ENCODE measurements at places on chromosomes 2 and 18.
A peak's percentile ranks its signal among the peaks of the same experiment; 100 is the strongest.

GRCh38 chr2:107062173-107062572 lies 176.2 kb upstream of the ST6GAL2 start:
- DNase-seq, result no peak

GRCh38 chr2:37349231-37349860 lies 4.9 kb downstream of the QPCT start:
- DNase-seq, result peak; percentile 15

DNA sequence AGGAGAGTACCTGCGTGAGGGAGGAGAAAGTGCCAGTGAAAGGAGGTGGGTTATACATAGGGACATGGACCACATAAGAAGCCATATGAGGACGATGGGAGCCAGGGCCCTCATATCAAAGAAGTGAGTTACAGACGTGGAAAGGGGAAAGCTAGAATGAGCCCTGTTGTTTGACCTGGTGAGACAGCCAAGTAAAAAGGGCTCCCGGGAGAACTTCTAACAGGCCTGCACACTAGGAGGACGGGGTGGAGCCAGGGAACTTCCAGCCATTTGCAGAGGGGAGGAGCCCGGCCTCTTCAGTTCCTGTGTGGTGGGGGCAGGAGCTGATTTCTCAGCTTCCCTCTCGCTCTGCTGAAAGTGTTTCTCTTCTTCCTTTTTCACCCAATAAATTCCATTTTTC lies 84.1 kb upstream of the SLC66A3 start:
- DNase-seq, result no peak

GRCh38 chr2:66445925-66446871 lies 11.3 kb downstream of the MEIS1 start:
- DNase-seq, result no peak

GRCh38 chr2:45104429-45104828 lies 95.2 kb upstream of the SIX2 start:
- DNase-seq, result no peak

DNA sequence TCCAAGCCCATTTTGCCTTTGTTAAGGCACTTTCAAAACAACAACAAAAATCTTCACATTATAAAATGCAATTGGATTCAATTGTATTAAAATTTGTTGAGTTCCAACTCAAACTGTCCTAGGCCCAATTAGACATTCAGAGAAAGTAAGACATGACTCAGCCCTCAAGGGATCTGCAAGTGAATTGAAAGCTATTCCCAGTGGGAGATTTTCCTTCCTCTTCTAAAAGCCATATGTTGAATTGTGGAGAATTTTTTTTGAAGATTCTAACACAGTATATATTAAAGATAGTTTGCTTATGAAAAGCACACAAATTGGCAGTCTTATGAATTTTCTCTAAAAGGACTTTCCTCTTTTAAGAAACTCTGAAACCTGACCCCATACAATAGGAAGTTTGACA lies 268.0 kb upstream of the PARD3B start:
- no peak for DNase-seq

DNA sequence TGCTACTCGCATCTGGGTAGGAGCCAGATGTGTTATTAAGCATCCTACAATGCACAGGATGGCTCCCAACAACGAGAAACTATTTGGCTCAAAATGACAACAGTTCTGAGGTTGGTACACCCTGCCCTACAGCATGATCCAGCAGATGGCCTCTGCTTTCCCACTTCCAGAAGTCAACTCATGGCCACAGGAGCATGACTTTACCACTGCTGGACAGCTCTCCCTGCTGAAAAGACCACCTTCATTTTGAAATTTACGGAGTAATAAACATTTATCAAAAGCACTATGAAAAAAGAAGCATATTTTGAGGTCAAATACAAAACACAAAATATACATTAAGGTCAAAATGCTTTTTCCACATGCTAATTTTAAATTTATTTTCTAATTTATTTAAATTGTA lies 13.7 kb downstream of the NXPH2 start:
- no peak for DNase-seq

DNA sequence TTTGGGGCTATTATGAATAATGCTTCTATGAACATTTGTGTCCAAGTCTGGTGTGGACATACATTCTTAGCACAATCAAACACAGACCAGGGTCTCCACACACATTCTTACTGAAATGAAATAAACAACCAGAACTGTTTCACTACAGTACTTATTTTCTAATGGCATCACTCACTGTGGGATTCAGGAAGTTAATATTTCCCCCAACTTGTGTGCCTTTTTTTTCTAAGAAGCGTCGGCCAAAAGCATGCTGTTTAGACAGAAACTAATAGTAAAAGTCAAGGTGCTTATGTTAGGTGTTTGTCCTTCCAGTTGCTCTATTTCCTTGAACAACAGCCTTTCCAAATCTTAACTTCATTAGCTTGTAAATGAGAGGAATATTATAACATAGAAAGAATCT lies 117.6 kb downstream of the DOCK10 start:
- DNase-seq, result no peak

DNA sequence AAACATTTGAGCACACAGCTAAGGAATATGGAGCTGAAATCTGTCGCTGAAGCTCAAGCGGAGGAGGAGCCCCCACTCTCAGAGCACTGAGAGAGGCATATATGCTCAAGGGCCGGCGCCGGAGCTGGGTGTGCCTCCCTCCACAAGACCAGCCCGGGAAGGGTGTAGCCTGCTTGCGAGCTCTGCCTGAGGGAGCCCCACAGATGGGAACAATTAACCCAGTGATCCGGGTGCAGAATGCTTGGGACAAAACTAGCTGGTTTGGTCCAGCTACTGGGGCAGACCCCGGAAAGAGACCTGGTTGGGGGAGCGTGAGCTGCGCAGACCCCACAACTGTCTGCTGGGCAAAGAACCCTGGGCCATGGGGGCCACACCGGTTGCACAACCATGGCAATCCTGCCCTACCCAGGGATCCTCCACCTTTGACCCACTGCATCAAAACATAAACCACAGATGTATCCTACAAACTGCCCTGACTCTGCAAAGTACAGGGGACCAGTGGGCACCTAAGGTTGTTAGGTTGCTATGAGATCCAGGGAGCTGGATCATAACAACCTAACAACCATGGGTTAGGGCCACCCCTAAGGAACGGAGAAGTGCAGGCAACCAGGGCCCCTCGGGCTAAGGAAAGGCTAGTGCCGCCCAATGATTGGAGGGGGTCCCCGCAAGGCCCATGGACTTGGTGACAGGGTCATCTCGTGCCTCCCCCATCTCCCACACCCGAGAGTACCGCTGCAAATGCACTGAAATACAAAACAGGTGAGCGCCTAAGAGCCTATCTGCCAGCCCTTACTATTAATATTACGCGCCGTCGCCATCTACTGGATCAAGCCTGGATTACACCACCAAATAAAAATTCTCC lies 53.4 kb upstream of the SCN1A start:
- peak; percentile 0 for DNase-seq

DNA sequence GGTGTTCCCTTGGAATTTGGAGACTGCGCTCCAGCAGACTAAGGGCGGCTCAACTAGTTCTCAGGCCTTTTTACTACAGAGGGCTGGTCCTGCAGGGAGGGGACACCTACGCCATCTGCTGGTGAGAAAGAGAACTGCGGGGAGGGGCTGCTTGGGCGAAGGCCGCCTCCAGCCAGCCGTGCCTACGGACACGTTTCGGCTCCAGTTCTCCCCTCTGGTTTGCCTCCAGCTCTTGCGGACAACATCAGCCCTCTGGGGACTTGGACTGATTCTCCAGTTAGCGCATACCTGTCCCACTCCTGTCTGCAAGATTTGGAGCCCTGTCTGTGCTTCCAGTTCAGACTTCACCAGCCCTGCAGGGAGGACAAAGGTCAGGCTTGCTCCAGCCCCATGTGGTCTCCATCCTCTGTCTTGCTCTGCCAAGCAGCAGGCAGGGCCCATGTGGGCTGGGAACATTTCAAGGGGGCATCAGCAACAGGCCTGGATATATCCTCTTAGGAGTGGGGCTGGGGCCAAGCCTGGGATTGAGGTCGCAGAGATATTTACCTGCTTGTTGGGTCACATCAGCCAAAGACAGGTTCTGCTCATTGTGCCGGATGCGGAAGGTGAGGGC lies 10.3 kb downstream of the PTPRN start:
- DNase-seq, result peak; percentile 2

- no peak for DNase-seq
Observed at GRCh38 chr18:59993560-59993959, 93.8 kb downstream of the PMAIP1 start.

- no peak for DNase-seq
Observed at GRCh38 chr2:82852787-82853186, 1606.3 kb downstream of the SUCLG1 start.

DNA sequence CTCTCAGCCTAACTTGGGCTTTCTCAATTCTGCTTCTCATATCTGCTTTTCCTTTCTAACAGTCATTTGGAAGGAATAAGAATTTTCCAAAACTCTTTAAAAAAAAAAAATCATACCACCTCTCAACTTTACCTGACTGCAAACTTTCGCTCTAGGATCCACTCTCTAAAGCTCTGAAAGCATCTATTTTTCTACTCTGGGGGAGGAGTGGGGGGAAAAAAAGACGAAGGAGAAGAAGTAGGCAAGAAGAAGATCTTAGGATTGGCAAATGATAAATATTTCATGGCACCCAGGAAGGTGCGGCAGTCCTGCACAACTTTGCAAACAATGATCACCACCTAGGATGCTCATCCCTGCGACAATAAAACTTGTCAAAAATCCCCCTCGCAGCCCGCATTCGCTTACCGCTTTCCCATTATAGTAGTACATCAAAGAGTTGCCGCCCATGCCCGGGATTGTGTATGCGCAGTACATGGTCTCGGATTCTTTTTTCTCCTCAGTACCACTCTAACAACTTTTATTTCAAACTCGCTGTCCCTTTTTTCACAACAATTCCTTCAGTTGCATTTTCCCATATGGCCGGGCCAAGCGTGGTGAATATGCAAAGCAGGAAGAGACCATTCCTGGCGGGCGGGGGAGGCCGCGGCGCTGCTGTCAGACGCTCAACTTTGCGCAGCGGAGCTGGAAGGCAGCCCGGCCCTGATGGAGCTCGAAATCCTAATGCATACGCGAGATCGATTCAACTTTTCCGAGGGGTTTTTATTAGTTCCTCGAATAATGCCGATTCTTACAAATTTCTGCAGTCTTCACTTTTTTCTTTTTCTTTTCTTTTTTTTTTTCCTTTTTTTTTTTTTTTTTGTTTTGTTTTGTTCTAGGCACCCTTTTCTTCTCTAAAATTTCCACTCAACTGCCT lies 266.5 kb downstream of the TCF4 start:
- DNase-seq, result no peak

DNA sequence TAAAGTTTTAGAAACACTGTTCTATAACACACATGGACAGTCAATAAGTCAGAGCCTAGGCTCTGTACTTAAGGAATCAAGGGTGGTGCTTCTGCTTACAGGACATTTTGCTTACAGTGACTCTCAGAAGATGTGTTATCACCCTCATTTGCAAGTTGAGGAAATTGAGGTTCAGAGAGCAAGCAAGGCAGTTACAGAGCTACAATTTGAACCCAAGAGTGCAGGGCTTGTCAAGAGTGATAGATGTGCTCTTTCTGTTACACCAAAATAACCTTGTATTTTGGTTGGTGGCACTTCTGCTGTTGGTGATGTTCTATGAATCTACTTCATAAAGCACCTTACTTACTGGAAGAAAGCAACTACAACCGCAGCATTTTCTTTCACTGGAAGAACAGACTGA lies 170.2 kb downstream of the THADA start:
- no peak for DNase-seq

DNA sequence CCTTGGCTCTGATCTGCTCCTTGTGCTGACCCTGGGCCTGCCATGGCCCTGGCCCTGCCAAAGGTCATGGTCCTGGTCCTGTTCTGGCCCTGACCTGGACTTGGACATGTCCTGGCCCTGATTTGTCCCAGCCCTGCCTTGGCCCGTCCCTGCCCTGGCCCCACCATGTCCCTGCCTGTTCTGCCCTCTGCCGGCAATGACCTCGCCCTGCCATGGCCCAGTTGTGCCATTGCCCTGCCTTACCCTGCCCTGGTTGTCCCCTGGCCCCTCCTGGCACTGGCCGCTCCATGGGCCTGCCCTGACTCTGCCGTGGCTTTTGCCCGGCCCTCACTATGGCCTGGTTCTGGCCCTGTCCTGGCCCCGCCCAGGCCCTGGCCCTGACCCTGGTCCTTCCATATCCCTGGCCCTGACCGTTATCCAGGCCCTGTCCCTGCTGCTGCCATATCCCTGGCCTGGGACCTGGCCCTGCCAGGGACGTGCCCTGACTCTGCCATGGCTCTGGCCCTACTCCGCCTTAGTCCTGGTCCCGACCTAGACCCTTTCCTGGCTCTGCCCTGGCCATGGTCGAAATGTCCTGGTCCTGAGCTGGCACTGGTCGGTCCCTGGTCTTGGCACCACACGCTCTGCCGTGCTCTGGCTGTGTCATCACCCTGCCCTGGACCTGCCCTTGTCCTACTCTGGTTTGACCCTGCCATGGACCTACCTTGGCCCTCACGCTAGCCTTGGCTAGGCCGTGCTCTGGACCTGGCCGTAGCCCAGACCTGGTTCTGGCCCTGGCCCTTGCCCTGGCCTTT lies 6.8 kb upstream of the ANKRD62 start:
- DNase-seq, result no peak

GRCh38 chr2:236673126-236673822 lies 103.6 kb downstream of the ACKR3 start:
- DNase-seq, result no peak

DNA sequence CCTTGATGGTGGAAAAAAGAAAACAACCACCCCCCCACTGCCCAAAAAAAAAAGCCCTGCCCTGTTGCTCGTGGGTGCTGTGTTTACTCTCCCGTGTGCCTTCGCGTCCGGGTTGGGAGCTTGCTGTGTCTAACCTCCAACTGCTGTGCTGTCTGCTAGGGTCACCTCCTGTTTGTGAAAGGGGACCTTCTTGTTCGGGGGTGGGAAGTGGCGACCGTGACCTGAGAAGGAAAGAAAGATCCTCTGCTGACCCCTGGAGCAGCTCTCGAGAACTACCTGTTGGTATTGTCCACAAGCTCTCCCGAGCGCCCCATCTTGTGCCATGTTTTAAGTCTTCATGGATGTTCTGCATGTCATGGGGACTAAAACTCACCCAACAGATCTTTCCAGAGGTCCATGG lies 28.0 kb downstream of the MAL start:
- no peak for DNase-seq

GRCh38 chr2:85997017-85997970 lies 108.4 kb downstream of the POLR1A start:
- no peak for DNase-seq

GRCh38 chr2:122663620-122664019 lies 908.2 kb downstream of the TSN start:
- DNase-seq, result no peak

DNA sequence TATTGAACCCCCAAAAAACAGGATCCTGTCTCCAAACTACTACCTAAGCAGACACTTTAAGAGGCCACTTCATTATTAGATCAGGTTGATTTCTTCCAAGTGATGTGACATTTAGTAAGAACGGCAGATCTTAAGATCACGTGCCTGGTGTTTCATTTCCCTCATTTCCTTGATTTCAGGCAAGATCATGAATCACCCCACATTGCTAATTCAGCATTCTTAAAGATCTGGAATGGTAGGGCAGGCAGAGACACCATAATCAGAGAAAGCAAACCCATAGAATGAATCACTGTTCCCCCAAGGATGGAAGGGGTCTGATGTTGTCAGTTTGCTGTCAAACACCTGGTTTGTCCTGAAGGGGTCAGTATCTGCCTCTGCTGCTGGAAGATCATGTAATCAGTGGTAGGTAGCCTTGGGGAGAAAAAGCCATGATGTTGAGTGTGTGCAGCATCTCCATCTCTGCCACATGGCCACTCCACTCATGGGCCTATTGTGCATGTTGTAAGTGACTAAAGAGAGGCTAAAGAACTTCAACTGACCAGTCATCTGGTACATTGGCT lies 133.9 kb downstream of the ARHGAP15 start:
- no peak for DNase-seq

GRCh38 chr2:36801088-36801487 lies 104.6 kb downstream of the VIT start:
- no peak for DNase-seq

Data from NCI-H187 treated with DMSO at 0.1 percent for 48 hours (cell line).